ENCODE measurements at places on chromosomes 3 and 15.

- DNase-seq: peak; percentile 51
Observed at GRCh38 chr3:14319654-14320182, 82.7 kb upstream of the SLC6A6 start.

DNA sequence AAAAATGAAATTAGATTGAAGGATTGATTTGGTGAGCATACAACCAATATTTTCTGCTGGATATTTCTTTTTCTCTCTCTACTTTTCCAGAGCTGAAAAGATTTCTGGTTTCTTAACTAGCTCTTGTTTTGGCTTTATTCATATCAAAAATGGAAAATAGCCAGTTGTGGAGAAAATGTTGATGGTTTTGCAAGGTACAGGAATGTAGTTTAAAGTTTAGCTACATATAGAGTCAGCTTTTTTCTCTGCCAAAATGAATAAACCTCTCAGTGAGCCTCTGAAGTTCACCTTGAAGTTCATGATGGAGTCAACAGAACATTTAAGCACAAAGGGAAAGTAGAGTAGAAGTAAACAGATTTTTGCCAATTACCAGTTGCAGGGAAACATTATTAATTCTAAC, 720.5 kb upstream of the ALCAM start:
- DNase-seq: no peak

DNA sequence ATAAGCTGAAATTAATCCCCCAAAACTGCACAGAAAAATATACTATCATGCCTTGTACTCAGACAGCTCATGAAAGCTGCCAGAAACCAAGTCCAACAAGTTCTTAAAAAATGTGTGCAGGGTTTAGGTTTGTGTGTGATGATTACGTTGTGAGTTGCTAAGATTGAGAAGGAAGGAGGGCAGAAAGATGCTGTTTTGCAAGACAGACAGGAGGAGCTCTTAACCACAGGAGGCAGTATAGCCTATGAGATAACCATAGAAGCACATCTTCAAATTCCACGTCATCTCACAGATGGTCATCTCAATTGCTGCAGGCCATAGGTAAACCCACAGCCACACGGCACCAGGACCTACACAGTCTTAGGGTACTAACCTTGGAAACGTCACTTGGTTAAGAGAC, 191.9 kb downstream of the STT3B start:
- DNase-seq: no peak

DNA sequence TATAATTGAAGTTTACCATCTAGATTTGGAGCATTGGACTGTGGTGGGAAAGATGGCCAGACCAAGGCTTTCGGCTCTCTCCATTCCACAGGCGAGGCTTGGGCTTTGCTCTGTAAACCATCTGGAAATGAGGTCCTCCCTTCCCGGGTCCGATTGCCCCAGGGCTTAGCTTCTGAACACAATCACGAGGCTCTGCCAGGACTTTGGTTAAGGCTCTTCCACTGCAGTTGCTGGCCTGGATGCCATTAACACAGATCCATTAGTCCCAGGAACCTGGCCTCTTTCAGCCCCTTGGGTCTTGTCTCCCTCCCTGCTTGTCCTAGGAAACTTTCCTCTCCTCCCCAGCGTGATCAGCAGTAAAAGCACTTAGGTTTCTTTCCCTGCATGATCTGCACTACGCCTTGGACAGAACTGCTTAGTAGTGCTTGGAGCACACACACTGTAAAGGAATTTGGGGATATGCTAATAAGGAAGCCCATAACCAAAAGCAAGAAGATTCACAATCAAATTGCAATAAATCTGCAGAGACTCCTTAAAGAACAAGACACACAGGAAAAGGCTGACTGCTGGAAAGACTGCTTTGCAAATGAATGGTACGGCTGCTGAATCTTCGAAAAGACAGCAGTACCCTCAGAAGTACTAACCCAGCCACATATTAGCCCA, 154.3 kb downstream of the ECT2 start:
- DNase-seq: peak; percentile 36

- no peak for DNase-seq
Observed at GRCh38 chr3:134353171-134353825, 20.9 kb downstream of the AMOTL2 start.

- no peak for DNase-seq
Observed at GRCh38 chr15:94001255-94001801, 230.0 kb upstream of the MCTP2 start.

GRCh38 chr3:30097022-30097650, 509.3 kb upstream of the TGFBR2 start:
- no peak for DNase-seq

- no peak for DNase-seq
Observed at GRCh38 chr3:194380326-194380725, 10.8 kb upstream of the LRRC15 start.

GRCh38 chr3:182533394-182533793, 259.9 kb upstream of the ATP11B start:
- peak; percentile 16 for DNase-seq

DNA sequence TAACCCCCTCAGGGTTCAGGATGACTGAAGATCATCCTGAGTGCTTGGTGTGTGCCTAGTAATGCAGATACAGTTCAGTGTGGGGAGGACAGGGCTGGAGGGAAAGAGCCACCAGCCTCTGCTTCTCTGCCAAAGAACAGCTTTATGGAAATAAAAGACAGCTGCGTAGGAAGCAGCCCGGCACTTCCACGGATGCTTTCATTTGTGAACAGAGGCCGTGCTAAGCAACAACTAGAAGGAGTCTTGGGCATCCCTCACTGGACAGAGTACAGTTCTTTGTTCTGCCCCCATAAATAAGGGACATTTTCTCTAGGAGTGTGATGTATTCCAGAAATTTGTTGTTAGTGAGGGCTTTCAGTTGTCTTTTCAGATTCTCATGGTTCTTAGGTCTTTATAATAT, 194.8 kb upstream of the RGMA start:
- DNase-seq: no peak

- DNase-seq: peak; percentile 69
Observed at GRCh38 chr3:117035745-117036144, 326.2 kb downstream of the TUSC7 start.

- DNase-seq: no peak
Observed at GRCh38 chr3:26061947-26062346, 272.1 kb downstream of the OXSM start.

- no peak for DNase-seq
Observed at GRCh38 chr15:57319919-57320560, 56.3 kb upstream of the CGNL1 start.

GRCh38 chr3:55692957-55693558, 206.0 kb upstream of the WNT5A start:
- no peak for DNase-seq

- DNase-seq: no peak
Observed at GRCh38 chr3:139299261-139300132, 44.3 kb upstream of the MRPS22 start.

- DNase-seq: no peak
Observed at GRCh38 chr3:166478356-166478755, 641.1 kb upstream of the BCHE start.

- no peak for DNase-seq
Observed at GRCh38 chr3:39362812-39363211, 20.4 kb upstream of the SLC25A38 start.

DNA sequence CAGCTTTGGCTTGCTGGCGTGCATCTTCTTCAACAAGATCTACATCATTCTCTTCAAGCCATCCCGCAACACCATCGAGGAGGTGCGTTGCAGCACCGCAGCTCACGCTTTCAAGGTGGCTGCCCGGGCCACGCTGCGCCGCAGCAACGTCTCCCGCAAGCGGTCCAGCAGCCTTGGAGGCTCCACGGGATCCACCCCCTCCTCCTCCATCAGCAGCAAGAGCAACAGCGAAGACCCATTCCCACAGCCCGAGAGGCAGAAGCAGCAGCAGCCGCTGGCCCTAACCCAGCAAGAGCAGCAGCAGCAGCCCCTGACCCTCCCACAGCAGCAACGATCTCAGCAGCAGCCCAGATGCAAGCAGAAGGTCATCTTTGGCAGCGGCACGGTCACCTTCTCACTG, 40.6 kb upstream of the CSTA start:
- no peak for DNase-seq

GRCh38 chr15:89067751-89068150, 20.5 kb upstream of the ABHD2 start:
- DNase-seq: no peak

- peak; percentile 52 for DNase-seq
Observed at GRCh38 chr15:63601026-63601703, 4.0 kb downstream of the FBXL22 start.

DNA sequence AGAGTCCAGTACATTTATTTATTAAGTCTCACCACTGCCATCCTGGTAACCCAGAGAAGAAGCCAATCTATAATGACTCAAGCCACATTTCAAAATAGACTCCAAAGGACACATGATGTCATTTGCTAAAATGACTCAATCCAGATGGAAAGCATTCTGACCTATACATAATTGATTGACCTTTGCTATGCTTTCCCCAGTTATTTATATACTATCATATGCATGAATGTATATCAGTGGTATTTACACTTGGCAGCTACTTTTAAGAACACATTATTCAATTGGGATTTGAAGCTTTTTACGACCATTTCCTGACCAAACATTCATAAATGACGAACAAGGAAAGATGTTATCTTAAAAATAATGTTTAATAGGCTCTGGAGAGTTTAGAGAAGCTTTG, 297.2 kb downstream of the FHIT start:
- no peak for DNase-seq

GRCh38 chr15:27870320-27870719, 228.8 kb downstream of the OCA2 start:
- no peak for DNase-seq

- no peak for DNase-seq
Observed at GRCh38 chr3:141049681-141050080, 1.5 kb upstream of the SPSB4 start.

DNA sequence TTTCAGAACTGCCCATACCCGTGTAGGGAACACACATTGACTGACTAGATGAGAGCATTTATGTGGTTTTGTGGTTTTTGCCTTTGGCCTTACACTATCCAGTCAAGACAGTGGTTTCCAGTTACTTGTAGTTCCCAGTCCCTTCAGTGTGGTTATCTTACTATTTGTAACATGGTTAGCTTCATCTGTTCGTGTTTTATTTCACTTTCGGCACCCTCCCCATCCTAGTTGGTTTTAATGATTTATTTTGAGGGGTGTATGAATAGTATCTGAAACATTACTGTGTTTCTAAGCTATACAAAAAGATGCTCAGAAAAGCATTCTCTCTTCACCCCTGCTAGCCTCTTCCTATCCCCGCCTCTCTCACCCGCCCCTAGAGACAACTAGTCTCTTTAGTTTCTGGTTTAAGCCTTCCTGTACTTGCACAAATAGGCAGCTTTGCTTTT, 14.1 kb downstream of the LYSMD4 start:
- DNase-seq: no peak

DNA sequence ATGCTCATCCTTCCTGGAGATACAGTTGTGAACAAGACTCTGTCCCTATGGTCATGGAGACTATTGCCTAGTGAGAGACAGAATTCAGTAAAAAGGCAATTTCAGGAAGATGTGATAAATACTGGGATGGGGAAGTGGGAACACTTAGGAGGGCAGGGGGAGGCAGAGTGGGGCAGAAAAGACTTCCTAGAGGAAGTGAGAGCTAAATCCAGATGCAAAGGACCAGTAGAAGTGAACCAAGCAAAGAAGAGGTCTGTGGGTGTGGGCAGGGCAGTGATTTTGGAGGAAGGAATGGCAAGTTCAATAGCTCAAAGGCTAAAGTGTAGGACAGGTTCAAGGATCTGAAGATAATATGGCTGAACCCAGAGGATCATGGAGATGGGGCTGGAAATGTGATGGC, 68.9 kb downstream of the CD200R1L start:
- DNase-seq: no peak

DNA sequence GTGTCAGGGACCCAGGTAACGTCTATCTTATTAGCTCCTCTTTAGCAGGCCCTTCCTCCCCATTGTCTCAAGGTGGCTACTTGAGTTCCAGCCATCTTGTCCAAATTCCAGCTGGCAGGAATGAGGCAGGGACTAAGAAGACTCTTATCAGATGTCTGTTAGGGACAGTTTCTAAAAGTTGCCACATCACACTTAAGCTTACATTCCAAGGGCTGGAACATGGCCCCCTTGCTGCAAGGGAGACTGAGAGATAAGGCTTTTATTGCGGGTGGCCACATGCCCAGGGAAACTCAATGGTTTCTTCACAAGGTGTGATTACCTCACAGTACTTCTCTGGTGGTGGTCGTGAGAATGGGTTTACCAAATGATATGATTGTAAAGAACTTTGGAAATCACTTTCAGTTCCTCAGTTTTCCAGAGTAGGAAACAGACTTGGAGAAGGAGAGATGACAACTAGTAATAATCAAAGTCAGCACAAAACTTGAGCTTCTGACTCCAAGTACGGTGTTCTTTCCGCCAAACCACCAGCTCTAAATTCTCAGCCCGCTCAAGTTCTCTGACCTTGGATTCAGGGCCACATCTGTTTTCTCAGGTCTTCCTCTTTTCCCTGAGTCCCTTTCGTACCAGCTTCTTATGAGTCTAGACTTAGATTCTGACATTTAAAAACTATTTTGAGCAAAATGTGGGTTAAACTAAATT, 14.2 kb downstream of the PDIA5 start:
- no peak for DNase-seq

DNA sequence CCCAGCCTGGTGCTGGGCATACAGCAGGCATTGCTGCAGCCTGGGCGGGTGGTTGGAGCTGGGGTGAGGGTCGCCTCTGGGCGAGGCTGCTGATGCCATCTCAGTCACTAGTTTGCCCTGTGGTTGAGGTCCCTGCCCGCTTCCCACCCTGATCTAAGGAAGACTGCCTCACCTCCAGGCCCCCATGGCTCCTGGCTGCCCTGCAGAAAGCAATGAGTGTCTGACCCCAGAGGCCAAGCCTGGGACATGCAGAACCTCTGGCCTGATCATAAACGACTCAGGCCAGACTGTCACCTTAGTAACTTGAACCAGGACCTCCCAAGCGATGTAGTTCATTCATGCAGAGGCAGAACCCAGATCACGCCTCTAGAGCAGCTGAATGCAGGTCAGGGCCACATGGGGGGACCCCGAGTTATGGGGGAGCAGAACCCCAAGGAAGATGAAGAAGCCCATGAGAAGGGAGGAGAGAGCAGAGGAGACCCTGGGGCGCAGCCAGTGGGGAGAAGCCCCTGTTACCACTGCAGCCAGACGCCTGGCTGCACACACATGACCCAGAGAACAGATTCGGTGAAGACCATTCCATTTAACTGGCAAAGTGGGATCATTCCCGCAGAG, 213.9 kb downstream of the TBC1D2B start:
- no peak for DNase-seq

- no peak for DNase-seq
Observed at GRCh38 chr3:50201573-50202315, 3.3 kb upstream of the SLC38A3 start.

DNA sequence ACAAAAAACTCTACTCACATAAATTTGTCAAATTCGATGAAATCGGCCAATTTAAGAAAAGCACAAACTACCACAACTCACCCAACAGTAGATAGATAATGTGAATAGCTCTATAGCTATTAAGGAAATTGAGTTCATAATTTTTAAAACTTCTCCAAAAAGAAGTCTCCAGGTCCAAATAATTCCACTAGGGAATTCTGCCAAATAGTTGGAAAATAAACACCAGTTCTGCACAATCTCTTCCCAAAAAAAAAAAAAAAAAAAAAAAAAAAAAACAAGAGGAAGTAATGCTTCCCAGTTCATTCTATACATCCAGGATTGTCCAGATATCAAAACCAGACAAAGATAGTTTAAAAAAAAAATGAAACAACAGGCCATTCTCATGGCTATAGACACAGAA, 164.2 kb downstream of the POLR2M start:
- no peak for DNase-seq

Data from glutamatergic neuron (in vitro differentiated cells).